Dermis blood vessel endothelial cell (primary cell): ENCODE measurements at places on chromosomes 5 and 9.

DNA sequence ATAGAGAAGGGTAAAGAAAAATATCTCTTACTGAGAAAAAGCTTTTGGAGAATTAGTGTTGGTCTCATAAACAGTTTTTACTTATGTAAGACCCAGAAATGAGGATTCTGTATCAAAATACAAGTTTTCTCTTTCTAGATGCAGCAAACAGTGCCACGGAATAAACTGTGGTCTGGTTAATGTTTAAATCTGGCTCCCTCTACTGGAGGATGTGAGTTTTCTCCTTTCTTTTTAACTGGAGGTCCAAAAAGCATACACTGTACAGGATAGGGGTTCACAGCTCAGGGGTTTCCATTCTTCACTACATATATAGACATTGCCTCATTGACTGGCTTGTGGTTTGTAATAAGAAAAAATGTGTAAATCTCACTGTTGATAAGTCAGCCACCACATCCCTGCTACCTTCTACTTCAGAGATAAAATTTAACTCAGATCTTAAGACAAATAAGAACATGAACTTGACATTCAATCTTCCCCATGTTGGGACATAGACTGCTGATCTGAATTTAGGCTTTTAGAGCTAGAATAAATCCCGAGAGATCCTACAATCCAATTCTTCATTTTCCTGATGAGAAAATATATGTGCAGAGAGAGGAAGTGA lies 98.9 kb downstream of the CFAP95 start:
- DNase-seq, result peak; percentile 81

DNA sequence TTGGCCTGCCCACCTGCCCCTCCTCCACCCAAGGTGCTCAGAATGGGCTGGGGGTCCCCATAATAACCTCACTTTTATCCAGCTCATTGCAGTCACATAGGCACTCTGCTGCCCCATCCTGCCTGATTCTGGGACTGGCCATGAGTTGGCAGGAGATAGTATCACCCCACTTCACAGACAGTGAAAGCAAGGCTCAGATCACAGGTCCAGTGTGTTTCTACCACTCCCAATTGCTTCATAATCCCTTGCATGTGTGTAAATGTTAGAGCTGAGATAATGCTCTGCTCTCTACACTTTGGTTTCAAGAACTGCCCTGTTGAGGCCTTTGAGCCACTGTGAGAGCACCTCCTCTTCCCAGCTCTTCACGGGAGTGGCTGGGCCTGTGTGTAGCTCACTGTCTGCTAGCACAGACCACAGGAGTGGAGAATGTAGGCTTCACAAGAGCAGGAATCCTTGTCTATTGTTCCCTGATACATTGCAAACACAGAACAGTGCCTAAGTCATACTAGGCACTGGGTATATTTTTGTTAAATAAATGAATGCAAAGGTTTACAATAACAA lies 8.4 kb downstream of the PCYOX1L start:
- DNase-seq, result no peak

DNA sequence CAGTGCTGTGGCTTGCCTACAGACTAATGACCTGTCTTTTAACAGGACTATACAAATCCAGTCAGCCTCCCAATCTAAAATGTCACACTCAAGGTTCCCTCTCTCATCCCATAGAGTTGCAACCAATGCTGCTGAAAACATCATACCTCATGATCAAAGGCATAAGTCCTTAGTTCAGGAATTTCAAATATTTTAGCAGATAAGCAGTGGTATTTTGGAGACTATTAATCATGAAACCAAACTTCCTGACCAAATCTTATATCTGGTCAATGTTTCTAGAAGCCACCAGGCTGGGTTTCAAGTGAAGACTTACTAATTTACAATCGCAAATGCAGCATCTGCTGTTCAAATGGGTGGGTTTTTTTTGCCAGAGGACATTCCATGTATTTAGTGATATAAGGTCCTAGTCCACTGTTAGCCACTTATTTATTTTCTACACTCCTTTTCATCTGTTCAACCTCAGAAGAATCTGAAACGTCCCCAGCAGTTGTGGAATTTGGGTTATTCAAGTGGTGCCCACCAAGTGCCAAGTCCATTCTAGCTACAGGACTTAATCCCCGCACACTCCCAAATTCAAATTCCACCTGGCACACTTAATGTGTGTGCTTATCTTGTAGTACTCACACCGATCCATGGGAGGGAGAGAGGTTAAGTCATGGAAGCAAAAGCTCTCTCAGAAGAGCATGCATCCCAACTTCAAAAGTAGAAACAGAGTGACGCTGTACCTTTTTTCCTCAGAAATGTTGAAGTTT lies 5.8 kb downstream of the TAS2R1 start:
- no peak for DNase-seq

- DNase-seq, result no peak
Observed at GRCh38 chr5:152356506-152356905, 48.6 kb downstream of the NMUR2 start.

- DNase-seq, result no peak
Observed at GRCh38 chr9:95574866-95575553, 58.2 kb upstream of the PTCH1 start.

- DNase-seq, result no peak
Observed at GRCh38 chr5:57004800-57005199, 52.9 kb upstream of the MIER3 start.

GRCh38 chr5:110441035-110441434 lies 285.4 kb downstream of the TMEM232 start:
- DNase-seq, result no peak

GRCh38 chr9:36948051-36948450 lies 86.0 kb downstream of the PAX5 start:
- DNase-seq, result no peak

DNA sequence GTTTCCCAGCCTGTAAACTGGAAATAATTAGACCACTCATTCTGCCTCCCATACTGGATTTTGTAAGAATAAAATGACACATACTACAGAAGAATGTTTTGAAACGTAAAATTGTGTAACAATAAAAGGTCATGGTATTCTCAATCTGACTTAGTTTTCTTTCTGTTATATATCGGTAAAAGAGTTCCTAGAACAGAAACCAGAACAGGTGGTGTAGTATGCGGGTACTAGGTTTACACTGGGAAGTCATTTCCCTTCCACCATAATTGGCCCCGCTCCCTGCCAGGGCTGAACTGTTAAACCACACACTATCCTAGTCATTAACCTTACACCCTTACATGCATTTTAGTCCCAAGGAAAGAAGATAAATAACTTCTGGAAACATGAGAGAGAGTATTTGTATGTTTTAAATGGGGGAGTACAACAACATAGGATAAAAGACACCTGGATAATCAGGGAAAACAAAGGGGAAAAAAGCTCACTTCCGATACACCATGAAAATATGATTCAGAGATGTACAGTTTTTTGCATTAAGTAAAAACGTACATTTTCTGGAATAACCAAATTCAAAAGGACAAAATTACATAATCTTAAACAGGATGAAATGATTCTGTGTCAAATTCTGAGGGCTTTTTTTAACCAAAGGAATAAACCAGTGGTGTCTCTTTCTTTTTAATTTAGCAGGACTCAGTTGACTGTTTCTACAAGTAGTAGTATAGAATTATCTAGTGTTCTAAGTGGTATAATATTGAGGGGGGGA lies 199.7 kb downstream of the GLIS3 start:
- DNase-seq, result no peak

DNA sequence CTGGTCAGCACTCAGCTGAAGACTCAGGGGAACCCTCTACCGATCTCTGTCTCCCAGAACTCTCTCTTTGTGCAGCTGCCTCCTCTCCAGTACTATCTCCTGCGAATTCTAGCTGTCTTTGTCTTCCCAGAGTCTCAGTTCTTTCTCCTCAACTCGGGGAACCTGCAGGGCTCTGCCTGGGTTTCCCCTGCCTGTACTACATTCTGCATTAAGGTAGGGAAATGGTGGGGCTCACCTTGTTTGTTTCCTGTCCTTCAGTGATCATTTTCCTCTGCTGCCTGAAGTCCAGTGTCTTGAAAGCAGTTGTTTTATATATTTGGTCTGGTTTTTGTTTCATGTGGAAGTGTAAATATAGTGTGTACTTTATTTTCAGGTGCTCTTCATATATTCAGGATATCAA lies 43.1 kb upstream of the IGFBPL1 start:
- no peak for DNase-seq

- DNase-seq, result no peak
Observed at GRCh38 chr9:37667706-37668105, 17.0 kb downstream of the FRMPD1 start.

GRCh38 chr5:179243333-179243732 lies 101.9 kb downstream of the ADAMTS2 start:
- DNase-seq, result no peak

- no peak for DNase-seq
Observed at GRCh38 chr5:169939731-169940130, 40.6 kb downstream of the INSYN2B start.

- no peak for DNase-seq
Observed at GRCh38 chr5:109452661-109453060, 42.9 kb upstream of the PJA2 start.

DNA sequence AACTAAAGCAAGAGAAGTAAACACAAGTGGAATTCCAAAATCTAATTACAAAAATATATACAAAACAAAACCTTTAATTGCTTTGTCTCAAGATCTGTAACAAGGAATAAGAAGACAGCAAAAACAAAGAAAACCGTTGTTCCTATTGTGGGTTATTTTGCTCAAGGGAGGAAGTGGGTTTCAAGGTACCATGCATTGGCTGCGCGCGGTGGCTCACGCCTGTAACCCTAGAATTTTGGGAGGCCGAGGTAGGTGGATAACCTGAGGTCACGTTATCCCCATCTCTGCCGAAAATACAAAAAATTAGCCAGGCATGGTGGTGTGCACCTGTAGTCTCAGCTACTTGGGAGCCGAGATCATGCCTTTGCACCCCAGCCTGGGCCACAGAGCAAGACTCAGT lies 12.1 kb upstream of the IQGAP2 start:
- no peak for DNase-seq

DNA sequence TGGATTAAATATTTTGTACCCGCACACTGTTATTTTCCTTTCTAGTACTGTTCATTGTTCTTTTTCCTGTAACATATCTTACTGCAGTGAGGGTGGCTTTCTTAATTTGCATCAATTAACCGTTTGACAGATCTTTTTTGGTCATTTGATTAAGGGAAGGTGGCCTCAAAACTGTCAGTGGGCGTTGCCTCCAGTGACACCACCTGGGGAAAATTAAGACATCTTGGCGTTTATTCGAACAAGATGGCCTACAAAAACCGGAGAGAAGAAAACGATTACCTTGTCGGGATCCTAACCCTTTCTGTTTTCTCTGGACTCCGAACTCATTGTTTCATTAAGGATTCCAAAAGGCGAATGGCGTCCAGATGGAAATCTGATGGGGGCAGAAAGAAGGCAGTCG lies 2.0 kb downstream of the BASP1 start:
- DNase-seq, result no peak

GRCh38 chr5:97134634-97135033 lies 7.8 kb downstream of the LIX1 start:
- DNase-seq, result no peak

DNA sequence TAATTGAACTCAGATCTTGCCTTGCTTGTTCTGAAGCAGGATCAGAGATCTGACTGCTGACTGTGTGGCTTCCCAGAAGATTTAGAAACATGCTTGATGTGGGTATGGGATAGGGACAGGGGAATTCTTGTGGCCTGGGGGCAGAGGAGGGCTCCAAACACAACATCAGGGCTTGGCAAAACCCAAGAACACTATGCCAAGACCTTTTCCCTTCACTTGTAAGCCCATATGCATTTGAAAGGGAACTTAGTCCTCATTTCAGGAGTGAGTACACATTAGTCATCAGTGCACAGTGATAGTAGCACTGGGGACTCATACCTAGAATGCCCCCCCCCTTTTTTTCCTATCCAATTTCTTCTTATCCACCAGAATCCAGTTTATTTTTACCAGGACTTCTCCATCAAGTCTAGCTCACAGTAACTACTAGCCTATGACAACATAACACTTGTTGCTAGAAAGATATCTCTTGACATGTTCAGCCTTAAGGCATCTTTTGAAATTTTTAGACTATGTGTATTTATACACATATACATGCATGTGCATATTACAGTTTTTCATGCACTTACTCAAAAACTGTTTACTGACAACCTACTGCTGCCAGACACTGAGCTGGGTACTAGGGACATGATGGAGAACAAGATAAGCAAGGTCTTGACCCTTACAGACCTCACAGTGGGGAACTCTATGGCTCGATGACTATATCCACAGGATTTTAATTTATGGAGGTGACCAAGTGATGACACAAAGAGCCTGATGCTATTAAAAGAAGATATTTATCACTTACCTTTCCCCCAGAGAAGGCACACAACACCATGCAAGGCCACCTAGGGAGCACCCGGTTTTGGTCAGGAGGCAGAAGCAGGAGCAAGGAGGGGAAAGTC lies 158.3 kb upstream of the MAP3K1 start:
- no peak for DNase-seq

- peak; percentile 70 for DNase-seq
Observed at GRCh38 chr5:39100851-39101396, 26.7 kb upstream of the RICTOR start.

GRCh38 chr5:97418462-97418861 lies 235.4 kb upstream of the RIOK2 start:
- DNase-seq, result no peak

GRCh38 chr9:109455391-109455790 lies 42.7 kb downstream of the PTPN3 start:
- no peak for DNase-seq

- no peak for DNase-seq
Observed at GRCh38 chr5:1074816-1075554, 36.9 kb downstream of the SLC12A7 start.

DNA sequence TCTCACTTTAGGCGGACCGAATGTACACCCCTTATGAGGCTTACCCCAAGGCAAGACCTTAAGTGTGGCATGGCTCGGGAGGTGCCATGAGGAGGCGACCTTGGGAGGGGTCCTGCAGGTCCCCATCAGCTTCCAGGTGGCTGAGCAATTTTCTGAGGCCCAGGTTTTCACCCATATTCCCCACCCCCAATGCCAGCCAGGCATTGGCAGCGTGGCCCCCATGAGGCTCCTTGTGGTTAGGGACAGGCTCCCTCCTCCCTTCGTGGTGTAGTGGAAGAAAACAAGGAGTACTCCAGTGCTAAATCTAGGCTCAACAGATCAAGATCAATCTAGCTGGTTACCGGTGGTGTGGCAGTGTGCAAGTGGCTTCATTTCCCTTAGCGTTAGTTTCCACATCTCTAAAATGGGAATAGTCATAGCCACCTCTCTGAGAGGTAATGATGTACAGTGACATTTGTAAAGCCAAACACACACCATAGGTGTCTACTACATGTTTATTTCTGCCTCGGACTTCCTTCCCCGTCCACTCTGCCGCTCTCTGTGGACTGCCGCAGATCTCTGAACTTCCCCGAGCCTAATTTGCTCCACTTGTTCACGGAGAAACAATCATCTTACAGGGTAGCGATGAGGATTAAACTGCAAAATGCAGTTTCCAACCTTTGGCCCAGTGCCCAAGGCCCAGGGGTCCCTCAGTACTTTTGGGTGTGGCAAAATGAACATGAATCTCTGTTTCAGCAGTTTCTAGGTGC lies 8.4 kb downstream of the LHX2 start:
- DNase-seq, result no peak
